ENCODE measurements at places on chromosomes 13 and 19. TPM values are rescaled to one million over a fixed set of nuclear protein-coding genes. Genes with fewer than 3 reads are reported as not detected.

CATSPERD gene
- total RNA-seq, result not detected

GFY gene
- total RNA-seq, result 0.08 TPM

SIGLEC7 gene
- not detected for total RNA-seq

CALR3 gene
- total RNA-seq, result not detected

All from A549 treated with Mapracorat at 1 μM for 4 hours (cell line).